Stimulated activated CD8-positive, alpha-beta memory T cell treated with anti-CD3 and anti-CD28 coated beads, Interleukin-4, amount 100 ng/mL, for 1 hour (primary cell): ENCODE measurements at places on chromosomes 1 and 21.
A peak's percentile ranks its signal among the peaks of the same experiment; 100 is the strongest.

- DNase-seq, result no peak
Measured at GRCh38 chr1:221643404-221644144, 98.3 kb downstream of the DUSP10 start.

GRCh38 chr1:3249631-3250501, 180.9 kb downstream of the PRDM16 start:
- DNase-seq, result no peak

- DNase-seq, result no peak
Measured at GRCh38 chr1:216723274-216723780, at the start of gene ESRRG. ESRRG (minus strand) TSS chr1:216723429; CDS start chr1:216723299, 130 bp downstream.

DNA sequence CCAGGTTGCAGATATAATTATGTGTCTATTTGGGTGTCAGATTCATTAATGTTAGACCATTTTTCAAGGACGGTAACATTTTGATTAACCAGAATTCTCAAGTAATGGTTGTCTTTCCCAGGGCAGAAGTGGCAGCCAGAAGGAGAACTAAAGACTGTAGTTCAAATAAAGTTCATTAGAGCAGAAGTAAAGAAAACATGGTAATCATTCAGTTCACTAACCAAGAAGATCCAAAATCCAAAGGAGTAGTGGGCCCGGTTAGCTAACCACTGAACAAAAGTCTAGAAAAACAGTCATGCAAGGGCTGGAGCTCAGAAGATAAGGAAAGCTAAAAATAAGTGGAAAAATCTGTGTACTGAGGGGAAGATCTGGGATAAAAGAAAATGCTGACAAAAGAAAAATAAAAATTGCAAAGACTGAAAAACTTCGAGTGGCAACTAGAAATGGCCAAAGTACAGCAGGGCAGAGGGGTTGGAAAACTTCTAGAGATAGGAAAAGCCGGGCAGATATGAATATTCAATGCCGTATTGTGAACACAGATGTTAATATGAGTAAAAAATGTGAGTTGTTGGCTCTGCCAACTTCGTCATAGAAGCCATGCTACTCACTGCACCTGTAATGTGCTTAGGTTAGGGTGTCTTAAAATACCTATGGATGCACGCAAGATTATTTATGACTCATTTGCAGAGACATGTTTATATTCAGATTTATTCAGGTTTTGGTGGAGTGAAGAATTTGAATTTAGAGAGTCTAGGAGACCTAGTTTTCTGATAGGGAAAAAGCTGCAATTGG, 925.9 kb downstream of the LTN1 start:
- DNase-seq, result no peak

- DNase-seq, result no peak
Measured at GRCh38 chr1:59364037-59364436, 67.1 kb downstream of the FGGY start.

- DNase-seq, result no peak
Measured at GRCh38 chr1:187460093-187460492, 631.3 kb downstream of the PLA2G4A start.

GRCh38 chr1:41774471-41774990, 144.2 kb downstream of the HIVEP3 start:
- DNase-seq, result no peak

- no peak for DNase-seq
Measured at GRCh38 chr1:173489149-173489600, 12.0 kb downstream of the PRDX6 start.

DNA sequence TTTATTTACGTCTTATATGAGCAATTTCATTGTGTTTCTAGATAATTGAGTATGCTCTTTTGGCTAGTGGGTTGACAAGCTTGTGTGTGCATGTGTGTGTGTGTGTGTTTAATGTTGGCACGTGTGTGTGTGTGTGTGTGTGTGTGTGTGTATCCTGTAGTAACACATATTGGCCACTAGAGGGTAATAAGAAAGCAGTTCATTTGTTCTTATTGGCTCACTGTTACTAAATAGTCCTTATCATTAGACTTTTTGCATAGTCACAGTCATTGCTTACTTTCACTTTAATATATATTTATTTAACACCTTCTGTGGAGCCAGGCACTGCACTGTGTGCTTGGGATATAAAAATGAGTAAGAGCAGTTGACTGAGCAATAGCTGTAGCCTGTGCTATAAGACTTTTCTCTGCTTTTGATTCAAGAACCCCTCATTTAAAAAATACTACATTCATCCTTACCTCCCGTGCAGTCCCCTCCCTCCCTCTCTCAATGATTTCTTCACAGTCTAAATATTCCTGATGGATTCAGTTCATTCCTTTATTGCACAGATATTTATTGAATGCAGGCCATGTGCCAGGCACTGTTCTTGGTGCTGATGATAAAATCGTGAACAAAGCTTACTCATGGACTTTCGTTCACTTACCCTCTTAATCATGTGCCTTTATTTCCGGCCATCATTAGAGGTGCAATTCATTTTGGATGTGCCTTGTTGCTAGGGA, 96.7 kb downstream of the DYRK1A start:
- no peak for DNase-seq

- no peak for DNase-seq
Measured at GRCh38 chr1:8394456-8395321, 76.8 kb downstream of the SLC45A1 start.

GRCh38 chr1:115793162-115793561, 24.6 kb upstream of the CASQ2 start:
- DNase-seq, result no peak

- no peak for DNase-seq
Measured at GRCh38 chr1:1543706-1544099, 3.3 kb upstream of the TMEM240 start.

GRCh38 chr1:113390871-113391648, 745 bp downstream of the MAGI3 start:
- peak; percentile 10 for DNase-seq

- DNase-seq, result no peak
Measured at GRCh38 chr1:7014640-7014930, 229.3 kb downstream of the CAMTA1 start.

DNA sequence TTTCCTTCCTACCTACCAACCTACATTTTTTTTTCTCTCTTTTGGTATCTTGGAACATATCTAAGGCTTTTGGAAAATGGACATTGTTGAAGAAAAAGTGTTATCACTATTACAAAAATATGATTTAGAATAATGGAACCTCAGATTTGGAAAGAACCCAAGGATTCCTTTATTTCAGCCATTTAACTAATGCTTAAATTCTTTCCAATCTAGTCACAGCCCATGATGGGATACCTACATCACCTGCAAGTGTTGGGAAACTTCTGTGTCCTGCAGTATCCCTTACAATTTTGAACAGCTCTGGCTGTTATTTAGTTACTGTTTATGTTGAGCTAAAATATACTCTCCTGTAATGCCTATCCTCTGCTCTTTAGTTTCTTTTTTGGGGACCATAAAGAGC, 22.3 kb upstream of the APOBEC4 start:
- no peak for DNase-seq

DNA sequence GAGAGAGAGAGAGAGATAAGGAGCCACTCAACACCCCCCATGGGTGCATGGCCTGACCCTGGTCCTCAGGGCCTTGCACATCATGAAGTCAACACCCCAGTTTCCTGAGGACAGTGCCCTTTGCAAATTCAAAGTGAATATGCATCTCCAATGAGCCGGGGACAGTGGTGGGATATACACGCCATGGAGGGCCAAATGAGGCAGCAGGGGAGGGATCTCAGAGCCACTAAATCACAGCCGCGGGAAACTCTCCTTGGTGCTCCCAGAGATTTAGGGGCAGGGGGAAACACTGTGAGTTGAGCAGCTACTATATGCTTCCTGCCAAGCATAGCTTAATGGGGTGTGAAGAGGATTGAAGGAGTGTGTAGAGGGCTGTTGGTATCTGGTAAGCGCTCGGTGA, 35.5 kb downstream of the MATN1 start:
- DNase-seq, result no peak

DNA sequence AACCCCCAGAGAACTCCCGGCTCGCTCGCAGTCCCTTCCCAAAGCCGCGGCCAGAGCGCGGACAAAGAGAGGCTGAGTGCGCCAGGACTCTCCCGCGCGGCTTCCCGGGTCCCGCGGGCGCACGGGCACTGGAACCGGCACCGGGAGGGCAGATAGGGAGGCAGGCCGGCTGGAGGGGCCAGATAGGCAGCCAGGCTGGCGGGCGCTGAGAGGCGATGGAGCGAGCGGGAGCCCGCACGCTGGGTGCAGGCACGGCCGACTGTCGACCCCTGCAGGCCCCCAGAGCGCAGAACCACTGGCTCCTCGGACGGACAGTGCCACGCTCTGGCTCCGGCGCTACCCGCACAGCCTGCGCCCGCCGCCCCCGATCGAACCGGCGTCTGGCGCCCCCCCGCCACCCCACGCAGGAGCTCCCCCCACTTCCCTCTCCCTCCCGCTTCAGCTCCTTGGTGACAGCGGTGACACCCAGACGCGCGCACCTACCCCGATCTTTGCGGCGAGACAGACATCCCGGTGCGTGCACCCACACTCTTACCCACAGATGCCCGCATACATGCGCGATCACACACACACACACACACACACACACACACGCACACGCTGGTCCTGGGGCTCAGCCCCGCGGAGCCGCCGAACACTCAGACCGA, 534 bp downstream of the SLC6A9 start:
- DNase-seq, result peak; percentile 9

DNA sequence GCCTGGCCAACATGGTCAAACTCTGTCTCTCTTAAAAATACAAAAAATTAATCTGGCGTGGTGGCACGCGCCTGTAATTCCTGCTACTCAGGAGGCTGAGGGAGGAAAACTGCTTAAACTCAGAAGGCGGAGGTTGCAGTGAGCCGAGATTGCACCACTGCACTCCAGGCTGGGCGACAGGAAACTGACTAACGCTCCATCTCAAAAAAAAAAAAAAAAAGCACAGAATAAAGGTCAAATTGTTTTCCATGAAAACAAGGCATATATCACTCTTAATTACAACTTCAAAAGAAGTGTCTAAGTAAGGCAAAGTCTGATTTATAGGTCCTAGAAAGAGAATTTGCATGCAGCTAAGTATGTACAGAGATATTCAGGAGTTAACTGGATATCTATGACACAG, 25.6 kb downstream of the EYA3 start:
- DNase-seq, result no peak

DNA sequence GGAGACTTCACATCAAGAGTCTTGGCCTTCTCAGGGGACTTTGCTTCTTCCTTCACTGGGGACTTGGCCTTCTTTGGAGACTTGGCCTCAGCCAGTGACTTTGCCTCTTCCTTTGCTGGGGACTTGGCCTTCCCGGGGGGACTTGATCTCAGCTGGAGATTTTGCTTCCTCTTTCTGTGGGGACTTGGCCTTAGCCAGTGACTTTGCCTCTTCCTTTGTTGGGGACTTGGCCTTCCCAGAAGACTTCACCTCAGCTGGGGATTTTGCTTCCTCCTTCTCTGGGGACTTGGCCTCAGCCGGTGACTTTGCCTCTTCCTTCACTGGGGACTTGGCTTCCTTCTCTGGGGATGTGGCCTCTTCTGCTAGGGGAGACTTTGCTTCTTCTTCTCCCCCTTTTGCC, 13.5 kb upstream of the CD2 start:
- DNase-seq, result no peak

DNA sequence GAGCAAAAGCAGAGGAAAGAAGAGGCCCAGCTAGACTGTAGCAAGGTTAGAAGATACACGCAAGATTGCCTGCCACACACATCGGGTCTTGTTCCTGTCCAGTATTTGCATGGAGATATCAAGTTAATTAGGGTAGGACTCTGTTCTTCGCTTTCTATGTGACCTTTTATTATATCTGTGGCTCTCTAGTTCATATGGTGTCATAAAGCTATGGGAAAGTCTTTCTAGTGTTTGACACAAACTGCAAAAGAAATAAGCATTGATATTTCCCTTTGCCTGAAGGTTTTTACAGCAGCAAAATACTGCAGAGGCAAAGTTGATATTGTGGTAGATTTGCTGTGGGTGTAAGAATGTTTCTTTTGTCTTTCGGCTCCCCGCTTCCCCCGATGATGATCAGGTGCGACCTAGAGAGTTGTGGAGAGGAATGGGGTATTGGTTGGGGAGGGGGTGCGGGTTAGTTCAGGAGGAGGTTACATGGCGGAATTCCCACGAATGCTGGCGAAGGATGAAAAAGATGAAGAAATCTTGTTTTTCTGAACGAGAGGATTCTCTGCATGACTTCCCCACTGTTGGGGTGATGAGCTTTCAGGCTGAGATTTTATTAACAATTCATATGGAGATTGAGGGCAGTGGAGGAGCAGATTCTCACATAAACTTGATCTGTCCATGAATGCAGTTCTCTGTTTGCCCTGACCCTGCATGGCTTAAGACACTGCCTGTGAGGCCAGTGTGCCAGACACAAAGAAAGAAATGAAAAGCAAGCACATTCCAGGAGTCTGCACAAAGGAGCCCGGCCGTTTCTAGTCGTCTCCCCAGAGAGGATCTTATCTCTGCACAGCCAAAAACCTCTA, 550.2 kb downstream of the USP25 start:
- no peak for DNase-seq

DNA sequence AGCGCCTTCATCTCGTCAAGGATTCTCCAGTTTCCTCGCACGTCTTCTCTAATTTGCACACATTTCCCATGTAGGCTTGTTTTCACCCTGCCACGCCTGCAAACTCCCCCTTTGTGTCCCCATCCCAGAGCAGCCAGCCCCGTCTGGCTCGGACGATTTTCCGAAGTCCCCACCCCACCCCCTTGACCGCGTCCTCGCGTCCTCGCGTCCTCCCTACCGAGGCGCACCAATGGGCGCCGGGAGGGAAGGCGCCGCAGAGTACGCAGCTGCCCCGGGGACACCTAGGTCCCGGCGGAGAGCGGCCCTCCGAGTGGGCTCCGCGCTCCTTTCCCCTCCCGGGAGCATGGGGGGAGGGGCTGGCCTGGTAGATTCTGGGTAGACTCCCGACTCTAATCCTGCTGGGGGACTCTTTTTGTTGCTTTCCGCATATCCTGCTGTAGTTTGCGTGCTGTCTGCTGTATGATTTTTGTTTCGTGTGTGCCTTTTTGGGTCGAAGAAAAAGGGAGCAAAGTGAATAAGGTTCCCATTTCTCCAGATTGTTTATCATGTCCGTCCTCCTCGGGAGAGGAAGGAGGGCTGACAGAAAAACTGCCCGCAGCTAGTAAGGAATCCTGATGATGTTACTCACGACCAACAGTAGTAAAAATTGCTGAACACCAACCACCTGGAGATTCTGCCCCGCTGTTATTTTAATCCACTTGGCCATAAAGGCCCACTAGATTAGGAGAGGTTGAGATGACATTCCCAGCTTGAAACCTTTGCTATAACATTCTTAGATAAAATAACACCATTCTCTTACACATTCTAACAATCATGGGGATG, 1.5 kb downstream of the CACHD1 start:
- DNase-seq, result no peak

- DNase-seq, result no peak
Measured at GRCh38 chr1:33381977-33382376, 48.9 kb downstream of the PHC2 start.

DNA sequence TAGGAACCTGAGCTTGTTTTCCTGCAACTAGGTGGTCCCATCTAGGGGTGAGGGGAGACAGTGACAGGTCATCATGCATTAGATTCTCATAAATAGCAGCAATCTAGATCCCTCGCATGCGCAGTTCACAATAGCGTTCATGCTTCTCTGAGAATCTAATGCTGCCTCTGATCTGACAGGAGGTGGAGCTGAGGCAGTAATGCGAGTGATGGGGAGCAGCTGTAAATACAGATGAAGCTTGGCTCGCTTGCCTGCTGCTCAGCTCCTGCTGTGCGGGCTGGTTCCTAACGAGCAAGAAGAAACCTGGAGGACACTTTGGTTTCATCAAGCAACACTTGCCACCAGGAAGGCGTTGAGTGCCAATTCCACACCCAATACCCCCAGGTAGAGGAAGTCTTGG, 95.1 kb upstream of the OLIG2 start:
- DNase-seq, result no peak
